Stimulated activated naive CD4-positive, alpha-beta T cell (primary cell): ENCODE measurements at places on chromosomes 6 and 20.

DNA sequence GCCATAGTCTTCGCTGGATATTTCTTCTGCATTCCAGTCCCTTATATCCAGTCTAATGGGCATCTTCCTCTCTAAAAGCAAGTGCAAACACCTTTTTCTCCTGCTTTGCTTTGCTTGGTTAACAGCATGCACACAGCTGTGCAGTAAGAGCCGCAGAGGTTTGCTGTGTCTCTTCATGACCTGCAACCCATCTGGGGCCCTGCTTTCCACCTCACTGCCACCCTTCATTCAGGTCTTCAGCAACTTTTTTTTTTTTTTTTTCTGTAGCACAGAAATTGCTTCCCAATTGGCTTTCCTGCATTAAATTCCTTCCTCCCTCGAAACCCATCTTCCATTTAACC lies 14.4 kb downstream of the NEDD9 start:
- no peak for DNase-seq

GRCh38 chr6:138012682-138013081 lies 94.5 kb downstream of the PERP start:
- no peak for DNase-seq

- DNase-seq: no peak
Observed at GRCh38 chr6:41656002-41656691, 17.9 kb downstream of the MDFI start.

DNA sequence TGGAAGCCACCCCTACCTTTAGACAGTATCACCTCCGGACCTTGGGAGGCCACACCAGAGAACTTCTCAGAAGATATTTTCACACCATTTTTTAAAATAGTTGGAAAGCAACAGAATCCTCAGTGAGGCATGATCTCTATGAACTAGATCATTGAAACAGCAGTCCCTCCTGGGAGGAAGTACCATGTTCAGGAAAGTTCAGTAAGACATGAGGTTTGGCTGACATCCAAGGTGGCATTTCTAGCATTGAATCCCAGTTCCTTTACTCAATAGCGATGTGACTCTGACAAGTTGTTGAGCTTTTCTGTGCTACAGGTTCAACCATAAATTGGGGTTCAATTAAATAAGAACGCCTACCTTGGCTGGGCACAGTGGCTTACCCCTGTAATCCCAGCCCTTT lies 169.0 kb downstream of the TBC1D7 start:
- no peak for DNase-seq

DNA sequence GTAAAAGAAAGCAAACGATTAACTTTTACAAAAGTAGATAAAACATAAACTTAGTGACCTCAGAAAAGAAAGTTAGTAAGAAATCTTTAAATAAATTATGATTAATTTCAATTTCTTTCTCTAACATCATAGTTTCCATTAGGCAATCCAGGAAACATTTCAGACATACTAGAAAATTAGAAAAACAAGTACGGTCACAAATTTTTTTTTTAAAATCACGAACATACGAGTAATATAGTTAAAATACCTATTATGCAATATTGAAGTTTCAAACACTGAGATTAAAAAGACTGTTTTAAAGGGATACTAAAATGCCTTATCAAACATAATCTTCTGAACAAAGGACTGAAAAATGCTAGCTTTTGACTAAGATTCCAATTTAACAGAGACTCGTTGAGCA lies 26.2 kb downstream of the NOL7 start:
- DNase-seq: no peak

DNA sequence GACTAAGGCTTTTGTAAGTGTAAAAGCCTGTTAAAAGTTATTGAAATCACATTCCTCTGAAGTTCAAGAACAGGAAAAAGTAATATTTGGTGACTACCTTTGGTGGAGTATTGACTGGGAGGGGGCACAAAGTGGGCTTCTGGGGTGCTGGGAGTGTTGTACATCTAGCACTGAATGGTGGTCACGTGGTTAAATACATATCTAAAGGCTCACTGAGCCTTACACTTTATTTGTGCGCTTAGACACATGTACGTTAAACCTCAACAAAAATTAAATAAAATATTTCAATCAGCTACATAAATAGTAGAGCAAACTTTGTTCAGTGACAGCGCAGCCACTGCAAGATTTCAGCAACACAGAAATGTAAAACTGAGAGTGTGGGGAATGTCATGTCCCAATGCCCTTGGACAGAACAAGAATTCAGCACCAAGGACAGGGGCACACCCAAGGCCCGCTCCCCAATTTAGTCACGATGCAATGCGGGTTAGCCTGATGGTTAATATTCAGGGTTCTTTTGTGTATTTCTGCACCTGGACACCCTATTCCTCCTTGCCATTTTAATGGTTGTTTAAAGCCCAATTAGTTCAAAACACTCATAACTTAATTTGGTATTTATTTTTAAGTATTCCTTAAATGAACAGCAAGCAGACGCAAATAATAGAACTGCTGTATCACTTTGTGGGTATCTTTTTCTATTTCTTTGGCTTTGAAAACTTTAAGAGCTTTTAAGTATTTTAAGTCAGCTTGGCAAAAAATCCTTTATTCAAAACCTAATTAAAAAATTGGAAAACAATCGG lies 37.4 kb downstream of the ANGPT4 start:
- no peak for DNase-seq
